ENCODE measurements at places on chromosomes 1 and 21. TPM values are rescaled to one million over a fixed set of nuclear protein-coding genes. Genes with fewer than 3 reads are reported as not detected.

DNA sequence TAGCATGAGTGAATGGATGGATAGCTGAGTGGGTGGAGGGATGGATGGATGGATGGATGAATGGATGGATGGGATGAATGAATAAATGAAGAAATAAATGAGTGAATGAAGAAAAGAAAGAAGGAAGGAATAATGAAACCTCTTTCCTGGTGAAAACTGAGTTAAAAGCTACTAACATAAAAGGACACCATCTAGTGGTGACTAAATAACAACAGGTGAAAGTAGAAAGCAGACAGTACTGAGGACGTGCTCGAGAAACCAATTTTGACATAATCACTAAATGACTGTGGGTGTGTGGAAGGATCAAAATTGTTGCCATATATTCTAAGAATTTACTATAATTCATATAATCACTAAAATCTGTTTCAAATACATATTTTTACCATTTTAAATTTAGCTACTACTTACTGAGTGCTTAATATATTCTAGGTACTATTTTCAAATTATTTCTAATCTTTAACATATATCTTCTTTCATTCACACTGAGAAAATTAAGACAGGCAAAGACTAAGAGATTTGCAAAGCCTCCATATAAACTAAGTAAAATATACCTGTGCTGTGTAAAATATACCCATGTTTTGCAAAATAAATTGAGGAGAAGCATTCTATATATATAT is 522.9 kb downstream of the LRRIQ3 start:
- DNase-seq = peak; percentile 17

DNA sequence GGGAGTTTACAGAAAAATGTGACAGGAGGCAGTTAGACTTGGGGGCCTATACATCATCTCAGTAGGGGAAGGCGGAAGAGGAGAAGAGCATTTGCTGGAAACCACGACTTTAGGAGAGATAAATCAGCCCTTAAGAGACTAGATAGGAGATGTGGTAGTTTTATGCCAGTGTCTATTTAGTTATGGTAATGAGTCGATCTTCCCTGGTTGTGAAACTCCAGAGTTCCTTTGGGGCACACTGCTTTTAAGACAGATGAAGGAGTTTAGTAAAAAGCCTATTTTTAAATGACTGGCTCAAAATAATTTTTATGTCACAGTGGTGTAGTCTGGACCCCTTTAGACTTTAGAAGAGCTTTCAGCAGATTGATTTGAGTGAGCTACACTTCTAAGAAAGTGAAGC is 7.8 kb downstream of the PGM1 start:
- no peak for DNase-seq

DNA sequence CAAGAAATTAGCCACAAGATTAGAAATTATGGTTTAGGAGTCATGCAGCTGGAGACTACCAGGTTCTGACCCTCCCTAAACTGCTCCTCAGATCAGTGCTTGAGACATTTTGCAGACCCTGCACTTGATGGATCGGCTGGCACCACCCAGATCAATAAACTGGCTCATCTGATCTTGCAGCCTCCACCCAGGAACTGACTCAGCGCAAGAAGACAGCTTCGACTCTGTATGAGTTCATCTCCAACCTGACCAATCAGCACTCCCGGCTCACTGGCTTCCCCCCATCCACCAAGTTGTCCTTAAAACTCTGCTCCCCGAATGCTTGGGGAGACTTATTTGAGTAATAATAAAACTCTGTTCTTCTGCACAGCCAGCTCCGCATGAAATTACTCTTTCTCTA is 40.0 kb downstream of the L1TD1 start:
- DNase-seq = peak; percentile 58

DNA sequence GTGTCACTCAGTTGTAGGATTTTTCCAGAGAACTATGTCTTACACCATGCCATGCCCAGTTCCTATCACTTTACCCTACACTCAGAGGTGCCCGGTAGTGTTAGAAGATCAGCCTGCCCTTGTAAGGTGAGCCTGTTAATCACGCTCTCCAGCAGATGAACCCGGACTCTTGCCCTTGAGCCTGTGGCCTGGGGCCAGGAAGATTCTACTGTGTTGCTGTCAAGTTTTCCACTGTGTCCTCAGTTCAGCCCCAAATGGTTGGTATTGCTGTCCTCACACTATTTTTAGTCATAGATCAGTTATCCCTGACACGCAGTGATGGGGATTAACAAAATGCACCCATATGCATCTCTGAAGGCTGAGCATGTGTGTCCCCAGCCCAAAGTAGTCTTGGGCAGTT is 105.0 kb upstream of the SPAG17 start:
- DNase-seq = no peak

DNA sequence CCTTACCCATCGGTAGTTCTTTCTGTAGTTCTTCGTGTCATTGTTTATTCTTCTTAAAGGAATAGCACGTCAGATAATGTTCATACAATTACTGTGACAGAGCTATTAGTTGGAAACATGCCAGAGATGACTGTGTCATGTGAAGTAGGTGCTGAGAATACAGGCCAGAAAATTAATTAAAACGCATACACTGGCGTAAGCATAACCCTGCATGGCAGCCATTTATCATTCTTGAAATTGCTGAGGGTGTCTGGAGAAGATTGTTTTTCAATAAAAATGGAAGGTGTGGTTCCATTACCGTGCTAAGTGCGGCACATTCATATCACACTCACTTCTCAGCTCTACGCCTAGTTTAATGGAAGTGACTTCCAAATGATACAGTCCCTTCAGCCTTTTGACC is 7.8 kb downstream of the ETS2 start:
- DNase-seq = no peak

DNA sequence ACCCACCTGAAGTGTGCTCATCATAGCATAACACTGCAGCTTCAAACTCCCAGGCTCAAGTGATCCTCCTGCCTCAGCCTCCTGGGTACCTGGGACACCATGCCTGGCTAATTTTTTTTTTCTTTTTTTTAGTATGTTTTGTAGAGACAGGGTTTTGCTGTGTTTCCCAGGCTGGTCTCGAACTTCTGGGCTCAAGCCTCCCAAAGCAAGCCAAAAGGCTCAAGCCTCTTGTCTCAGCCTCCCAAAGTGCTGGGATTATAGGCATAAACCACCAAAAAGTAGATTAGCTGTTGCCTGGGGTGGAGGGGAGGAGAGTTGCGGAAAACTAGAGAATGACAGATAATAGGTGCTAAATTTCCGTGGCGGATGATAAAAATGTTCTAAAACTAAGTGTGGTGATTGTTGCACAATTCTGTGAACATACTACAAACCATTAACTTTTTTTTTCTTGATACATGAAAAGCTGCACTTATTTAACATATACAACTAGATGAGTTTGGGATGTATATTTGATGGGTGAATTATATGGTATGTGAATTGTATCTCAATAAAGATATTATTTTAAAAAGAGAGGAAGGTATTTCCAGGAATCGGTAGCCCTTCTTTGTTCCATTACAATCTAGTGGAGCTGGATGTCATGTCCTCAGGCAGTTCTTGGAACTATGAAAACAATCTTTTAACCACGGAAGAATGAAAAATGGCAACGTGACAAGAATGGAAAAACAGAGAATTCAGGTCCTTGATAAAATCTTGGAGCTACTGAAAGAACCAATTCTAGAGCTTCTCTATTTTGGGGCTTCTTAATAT is 27.3 kb upstream of the MED18 start:
- DNase-seq = no peak

DNA sequence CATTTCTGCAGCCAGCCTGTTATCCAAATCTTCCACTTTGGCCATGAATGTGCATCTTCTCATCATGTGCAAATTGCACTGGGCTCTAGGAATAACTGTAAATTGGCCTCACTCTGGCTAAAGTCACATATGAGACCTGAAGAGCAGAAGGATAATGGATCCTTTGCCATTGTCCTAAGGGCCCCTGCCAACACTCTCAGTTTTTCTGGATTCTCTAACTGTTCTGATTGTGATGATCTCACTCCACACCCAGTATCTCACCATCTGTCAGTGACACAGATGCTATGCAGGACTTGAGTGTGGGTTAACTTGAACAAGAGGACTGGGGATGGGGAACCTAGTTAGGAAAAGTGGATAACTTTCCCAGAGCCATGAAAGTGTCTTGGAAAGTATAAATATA is 8.5 kb upstream of the FYB2 start:
- DNase-seq = no peak

DNA sequence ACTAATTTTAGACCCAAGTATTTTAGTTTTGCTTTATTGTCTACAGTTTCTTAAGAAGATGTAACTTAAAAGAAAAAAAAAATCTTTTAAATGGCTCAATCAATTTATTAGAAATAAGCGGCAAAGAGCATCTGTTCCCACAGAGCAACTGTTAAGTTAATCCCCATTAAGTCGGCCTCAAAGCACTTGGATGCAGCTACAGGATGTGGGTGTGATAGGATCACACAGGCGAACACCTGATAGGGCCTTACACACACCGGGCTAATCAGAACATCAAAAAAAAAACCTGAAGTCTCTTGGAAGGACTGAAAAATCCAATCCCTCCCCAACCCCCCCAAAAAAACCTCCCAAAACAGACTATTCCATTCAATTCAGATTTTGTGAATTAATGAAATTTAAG is 23.0 kb downstream of the APP start:
- DNase-seq = no peak

GRCh38 chr1:116785006-116785405 is 30.8 kb downstream of the CD2 start:
- no peak for DNase-seq

GRCh38 chr1:98382986-98383740 is 278.4 kb upstream of the SNX7 start:
- DNase-seq = no peak

DNA sequence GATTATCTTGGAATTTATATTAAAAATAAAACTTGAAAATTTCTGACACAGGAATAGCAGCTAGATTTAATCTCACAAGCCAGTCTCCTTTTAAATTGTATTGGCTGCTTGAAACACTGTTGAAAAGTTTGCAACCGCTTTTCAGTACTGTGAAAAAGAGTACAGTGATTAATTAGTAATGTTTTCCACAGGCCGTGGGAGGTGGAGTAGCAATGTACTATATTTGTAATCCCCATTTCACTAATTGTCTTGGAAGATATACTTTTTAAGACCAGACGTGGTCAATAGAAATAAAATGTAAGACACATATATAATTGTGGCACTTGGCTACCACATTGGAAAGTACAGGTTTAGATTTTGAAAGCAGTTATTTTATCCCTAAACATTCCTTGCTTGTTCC is 40.8 kb upstream of the MYOCOS start:
- no peak for DNase-seq

- no peak for DNase-seq
Observed at GRCh38 chr1:64514197-64514765, 44.4 kb downstream of the CACHD1 start.

DNA sequence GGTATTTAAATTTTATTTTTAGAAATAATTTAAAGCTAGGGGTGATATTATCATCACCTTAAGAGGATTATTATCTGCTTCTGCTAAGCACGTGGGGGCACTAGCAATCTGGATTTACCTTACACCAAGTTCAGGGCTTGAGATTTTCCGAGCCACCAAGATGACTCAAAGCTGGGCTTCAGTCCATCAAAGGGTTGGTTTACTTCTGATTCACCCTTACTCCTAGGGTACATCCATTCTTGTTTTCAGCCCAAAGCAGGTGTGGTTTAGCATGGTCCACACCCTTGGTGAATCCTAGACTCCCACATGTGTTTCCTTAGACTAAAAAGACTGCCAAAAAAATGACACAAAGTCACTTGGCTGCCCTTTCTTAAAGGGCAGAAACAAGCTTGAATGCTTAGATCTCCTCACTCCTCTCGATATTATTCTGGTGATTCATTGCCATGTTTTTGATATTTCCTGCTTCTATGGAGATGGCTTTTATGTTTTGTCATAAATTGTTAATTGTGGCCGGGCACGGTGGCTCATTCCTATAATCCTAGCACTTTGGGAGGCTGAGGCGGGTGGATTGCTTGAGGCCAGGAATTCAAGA is 9.8 kb upstream of the PRSS38 start:
- DNase-seq = peak; percentile 99

- DNase-seq = no peak
Observed at GRCh38 chr1:117685936-117686806, 80.3 kb downstream of the TENT5C start.

DNA sequence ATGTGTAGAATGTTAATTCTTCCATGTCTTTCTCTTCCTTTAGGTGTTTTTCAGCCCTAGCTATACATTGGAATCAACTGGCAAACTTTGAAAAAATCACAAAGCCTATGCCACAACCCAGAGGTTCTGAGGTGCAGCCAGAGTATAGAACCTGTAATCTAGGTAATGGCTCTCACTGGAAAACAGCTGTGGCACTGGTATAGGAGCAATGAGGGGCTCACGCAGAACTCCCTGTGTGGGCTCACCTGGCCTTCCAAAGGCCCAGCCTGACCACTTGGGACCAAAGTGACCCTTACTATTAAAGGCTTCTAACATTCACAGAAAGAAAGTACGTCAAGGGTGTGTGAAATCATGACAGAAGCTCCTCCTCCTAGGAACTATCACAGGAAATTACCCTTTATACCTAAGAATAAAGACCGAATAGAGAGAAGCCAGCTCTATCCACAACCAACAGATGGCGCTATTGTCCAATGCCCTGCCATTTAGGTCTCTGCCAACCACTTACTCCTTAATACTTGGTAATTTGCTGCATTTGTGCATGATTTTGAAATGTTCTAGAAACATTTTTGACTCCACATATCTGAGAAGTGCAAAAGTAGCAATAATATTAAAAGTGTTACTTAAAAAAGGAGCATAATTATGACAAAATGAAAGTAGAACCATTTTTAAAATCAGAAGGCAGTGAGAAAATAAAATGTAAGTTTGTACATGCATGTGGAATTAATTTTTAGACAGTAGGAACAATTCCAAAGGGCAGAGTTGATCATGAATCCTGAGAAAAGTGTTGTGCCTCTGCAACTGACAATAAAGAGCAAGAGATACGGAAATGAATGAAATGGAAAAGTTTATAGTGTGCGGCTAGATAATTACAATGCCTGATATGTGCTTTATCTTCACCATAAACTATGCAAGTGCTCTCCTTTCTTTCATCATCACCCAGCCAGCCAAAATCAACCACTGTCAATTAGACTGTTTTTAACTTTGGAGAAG is 93.1 kb upstream of the HAO2 start:
- DNase-seq = peak; percentile 48

GRCh38 chr21:17925899-17926298 is 106.7 kb upstream of the C21orf91 start:
- DNase-seq = peak; percentile 26

DNA sequence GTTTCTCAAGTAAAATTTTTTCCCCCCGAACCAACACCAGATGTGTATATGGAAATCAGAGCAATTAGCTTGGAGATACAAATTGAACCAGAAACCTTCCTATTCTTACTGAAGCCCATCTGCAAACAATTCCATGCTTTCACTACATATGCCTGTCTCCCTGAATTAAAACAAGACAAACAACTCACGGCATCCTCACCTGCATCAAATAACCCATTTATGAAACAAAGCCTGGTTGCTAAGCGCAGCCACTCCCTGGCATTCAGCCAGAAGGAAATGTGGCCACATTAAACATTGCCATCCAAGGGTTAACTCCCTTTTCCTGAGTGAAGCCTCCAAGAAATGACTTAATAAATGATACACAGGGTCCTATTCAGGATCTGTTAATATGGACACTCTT is 55.3 kb downstream of the APP start:
- DNase-seq = no peak

CASQ2 gene
- polyA plus RNA-seq = not detected

DEDD gene
- polyA plus RNA-seq = 32.5 TPM

LORICRIN gene
- polyA plus RNA-seq = 0.03 TPM

MOB3C gene
- 7.5 TPM for polyA plus RNA-seq

ZNF670 gene
- 1.5 TPM for polyA plus RNA-seq

RNF186 gene
- not detected for polyA plus RNA-seq
